ENCODE measurements at places on chromosomes 5 and 9.

DNA sequence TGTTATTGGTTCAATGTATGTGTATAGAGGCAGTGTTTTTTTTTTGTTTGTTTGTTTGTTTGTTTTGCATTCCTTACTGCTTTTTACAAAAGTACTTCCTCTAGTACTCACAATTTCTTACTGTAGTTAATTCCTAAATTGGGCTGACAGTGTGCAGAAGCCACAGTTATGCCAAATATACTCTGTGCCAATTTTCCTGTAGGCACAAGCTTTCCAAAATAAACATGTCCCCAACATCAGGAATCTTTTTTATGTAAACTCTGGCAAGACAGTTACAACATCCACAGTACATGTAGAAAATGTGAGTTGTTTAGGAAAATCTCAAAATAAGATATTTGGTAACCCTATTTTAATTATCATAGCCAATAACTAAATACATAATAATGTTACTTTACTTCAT, 161.6 kb upstream of the TSLP start:
- DNase-seq, result no peak

- DNase-seq, result no peak
Observed at GRCh38 chr5:107388141-107388861, 282.4 kb downstream of the EFNA5 start.

- no peak for DNase-seq
Observed at GRCh38 chr9:23779220-23779619, 46.8 kb downstream of the ELAVL2 start.

GRCh38 chr9:115126404-115126803, 8.4 kb upstream of the TNC start:
- DNase-seq, result no peak

DNA sequence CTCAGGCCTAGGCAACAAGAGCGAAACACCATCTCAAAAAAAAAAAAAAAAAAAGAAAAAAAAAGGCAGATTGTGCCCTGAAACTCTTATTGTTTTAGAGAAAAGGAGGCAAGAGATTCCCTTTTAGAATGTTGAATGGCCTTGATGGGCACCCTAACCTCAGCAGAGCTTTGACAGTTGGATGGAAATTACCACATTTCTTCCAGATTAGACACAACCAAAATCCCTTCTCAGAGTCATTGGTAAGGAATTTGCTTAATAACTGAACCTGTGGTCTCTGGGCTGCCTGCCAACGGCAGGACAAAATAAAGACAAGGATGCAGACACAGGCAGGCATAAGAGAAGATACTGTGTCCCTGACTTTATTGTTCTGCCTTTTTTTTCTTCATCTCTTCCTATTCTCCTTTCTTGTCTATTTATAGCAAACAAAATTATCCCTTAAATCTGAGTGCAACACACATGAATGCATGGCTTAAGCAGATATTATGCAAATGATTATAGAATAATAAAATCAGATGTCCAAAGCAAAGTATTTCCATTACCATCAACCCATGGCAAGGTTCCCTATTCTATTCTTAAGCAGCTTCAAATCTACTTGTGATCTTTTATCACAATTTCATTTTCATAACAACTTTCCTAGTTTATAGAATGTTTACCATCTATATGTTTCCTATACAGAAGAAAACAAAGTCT, 37.3 kb upstream of the TRIO start:
- no peak for DNase-seq

GRCh38 chr9:68964102-68964541, 49.8 kb downstream of the PRKACG start:
- no peak for DNase-seq

DNA sequence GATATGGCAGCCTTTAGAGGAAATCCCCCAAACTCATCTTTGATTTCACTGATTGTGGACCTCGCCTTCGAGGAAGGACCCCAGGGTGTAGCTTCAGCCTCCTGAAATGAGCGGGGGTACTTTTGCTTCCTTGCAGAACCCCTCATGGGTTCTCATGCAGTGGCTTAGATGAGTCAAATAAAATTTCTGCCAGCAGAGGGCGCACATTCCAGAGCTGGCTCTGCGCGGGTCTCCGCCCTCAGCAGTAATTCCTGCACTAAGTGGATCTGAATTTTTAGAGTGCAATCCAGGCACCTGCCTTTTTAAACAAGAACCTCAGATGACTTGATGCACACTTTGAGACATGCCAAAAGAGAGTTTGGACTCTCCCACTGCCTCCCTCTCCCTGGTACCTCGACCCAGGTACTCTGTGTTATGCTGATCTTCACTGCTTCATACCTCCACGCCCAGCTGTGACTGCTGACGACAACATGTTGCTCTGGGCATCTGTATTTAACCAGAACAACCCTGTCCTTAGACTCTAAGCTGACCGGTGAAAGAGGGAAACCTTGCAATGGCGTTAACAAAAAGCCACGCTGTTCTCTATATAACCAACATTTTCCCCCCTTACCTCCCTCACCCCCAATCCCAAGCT, 7.3 kb downstream of the EGFLAM start:
- peak; percentile 67 for DNase-seq

DNA sequence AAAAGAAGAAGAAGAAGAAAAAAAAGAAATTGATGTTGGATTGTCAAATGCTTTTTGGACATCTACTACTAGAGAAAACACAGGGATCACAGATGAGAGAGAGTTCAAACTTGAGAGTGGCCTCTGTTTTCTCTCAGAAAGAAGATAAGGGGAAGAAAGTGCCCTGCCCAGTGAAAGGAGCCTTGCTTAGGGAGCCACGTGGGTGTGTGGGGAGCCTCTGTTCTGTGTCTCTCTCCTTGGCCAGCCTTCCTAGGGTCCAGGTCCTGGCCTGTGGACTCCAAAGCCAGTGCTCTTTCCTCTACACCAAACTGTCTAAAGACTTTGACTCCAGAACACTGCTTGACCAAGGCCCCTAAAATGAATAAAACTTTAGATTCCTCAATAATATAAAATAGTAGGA, 22.0 kb upstream of the COL15A1 start:
- DNase-seq, result no peak

All from NCI-H1694 (cell line).